ENCODE measurements at places on chromosomes 6 and 20.

DNA sequence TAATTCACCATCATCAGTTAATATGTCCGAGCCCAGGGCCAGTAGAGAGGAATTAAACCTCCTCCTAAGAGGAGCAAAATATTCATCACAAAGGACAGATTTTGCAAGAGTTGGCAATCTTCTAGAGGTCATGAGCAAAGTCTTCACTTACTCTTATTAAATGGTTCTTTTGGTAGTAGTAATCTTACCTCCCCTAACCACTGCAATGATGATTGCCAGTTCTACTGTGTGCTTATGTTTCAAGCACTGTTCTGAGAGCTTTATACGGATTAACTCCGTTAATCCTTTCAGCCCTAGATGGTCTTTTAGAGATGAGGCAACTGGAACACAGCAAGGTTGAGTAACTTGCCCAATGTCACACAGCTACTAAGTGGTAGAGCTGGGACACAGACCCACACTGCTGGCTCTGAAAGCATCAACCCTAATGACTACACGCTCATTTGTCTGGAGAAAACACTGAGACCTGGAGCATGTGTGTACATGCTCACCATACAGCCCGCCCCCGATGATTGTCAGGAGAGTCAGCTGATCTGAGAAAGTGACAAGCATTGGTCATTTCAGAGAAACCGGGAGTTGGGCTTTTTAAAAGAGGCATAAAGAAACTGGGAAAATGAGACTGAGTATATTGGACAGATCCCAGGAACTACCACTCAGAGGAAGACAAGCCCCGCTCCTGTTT lies 276.0 kb downstream of the NRN1 start:
- H3K4me1 ChIP-seq: peaks cover 9% of the 10 kb centered on the region
- H3K4me3 ChIP-seq: no peak overlapping the region
- H3K27ac ChIP-seq: no peak overlapping the region
- H3K36me3 ChIP-seq: no peaks in the 10 kb centered on the region
- DNase-seq: no peak

DNA sequence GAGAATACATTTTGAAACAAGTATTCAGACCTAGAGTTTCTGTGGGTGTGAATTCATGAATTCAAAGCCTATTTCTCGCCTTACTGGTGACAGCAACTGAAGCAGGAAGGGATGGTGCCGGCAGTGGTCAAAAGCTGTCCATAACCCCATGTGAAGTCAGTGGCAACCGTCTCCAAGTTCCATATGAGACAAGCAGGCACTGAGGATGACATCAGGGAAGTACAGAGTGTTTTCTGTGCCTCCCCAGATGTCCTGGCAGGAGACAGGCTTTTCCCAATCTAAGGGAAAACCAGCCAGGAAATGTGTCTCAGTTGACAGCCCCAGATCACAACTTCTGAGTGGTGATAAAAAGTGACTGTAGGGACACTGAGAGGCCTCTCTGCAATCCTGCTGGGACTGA lies 66.6 kb downstream of the HIVEP2 start:
- H3K27ac ChIP-seq: peak overlapping the region; percentile 43
- peaks cover 44% of the 10 kb centered on the region for H3K36me3 ChIP-seq
- no peak overlapping the region for H3K4me3 ChIP-seq
- no peaks in the 10 kb centered on the region for H3K27me3 ChIP-seq

GRCh38 chr20:47228654-47229053 lies 127.8 kb downstream of the ZMYND8 start:
- DNase-seq: no peak
- H3K27ac ChIP-seq: no peak overlapping the region
- peaks cover 2% of the 10 kb centered on the region for H3K4me1 ChIP-seq
- H3K36me3 ChIP-seq: peaks cover 37% of the 10 kb centered on the region
- no peak overlapping the region for H3K4me3 ChIP-seq

DNA sequence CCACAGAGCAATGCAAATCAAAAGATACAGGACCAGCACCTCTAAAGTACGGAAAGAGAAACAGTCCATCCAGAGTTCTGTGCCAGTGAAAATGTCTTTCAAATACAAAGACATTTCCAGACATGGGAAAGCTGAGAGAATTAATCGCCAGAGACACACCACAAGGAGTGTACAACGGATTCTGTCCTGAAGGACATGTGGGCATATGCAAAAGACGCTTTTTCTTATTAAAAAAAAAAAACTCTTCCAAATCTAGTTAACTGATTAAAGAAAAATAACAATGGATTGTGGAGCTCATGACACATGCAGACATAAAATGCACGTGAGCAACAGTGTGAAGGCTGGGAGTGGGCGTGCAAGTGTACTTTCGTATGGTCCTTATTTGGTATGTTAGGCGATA lies 22.8 kb downstream of the KIF25 start:
- no peaks in the 10 kb centered on the region for H3K36me3 ChIP-seq
- DNase-seq: no peak
- no peak overlapping the region for H3K4me3 ChIP-seq

- peaks cover 37% of the 10 kb centered on the region for H3K4me1 ChIP-seq
- DNase-seq: no peak
These were observed 256.1 kb upstream of the RUNX2 start for GRCh38 chr6:45072016-45072415.

- peaks cover 43% of the 10 kb centered on the region for H3K27me3 ChIP-seq
- no peak for DNase-seq
- H3K4me3 ChIP-seq: no peak overlapping the region
- no peak overlapping the region for H3K27ac ChIP-seq
These were observed 43.5 kb upstream of the SLCO4A1 start for GRCh38 chr20:62598761-62599194.

GRCh38 chr20:37759052-37759553 lies 65.3 kb downstream of the CTNNBL1 start:
- no peaks in the 10 kb centered on the region for H3K4me1 ChIP-seq
- no peaks in the 10 kb centered on the region for H3K27me3 ChIP-seq
- peaks cover 28% of the 10 kb centered on the region for H3K36me3 ChIP-seq
- DNase-seq: no peak

DNA sequence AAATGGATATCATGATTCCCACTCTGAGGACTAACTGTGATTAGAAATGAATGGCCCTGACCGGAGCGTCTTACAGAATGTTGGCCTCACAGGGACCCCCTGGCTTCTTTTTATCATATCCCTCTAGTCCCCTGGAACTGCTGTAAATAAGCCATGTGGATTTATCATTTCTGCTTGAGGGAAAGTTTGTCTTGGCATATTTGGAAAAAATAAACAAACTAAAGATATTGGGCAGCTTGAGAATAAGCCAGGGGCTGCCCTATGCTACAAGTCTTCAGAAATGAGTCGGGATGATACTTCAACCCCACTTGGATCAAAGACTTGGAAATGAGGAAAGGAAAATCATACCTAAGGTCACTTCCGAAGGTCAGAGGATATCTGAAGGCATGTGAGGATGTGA lies 179.1 kb downstream of the THBS2 start:
- no peak overlapping the region for H3K27ac ChIP-seq
- H3K4me3 ChIP-seq: no peak overlapping the region
- DNase-seq: no peak

- H3K36me3 ChIP-seq: peaks cover 25% of the 10 kb centered on the region
- no peak overlapping the region for H3K4me3 ChIP-seq
- H3K27ac ChIP-seq: no peak overlapping the region
These were observed 10.7 kb downstream of the TMEM181 start for GRCh38 chr6:158570681-158570962.

- peaks cover 6% of the 10 kb centered on the region for H3K27me3 ChIP-seq
- H3K27ac ChIP-seq: no peak overlapping the region
- no peak for DNase-seq
- H3K36me3 ChIP-seq: no peaks in the 10 kb centered on the region
These were observed 219.6 kb upstream of the CHD6 start for GRCh38 chr20:41837669-41838224.

DNA sequence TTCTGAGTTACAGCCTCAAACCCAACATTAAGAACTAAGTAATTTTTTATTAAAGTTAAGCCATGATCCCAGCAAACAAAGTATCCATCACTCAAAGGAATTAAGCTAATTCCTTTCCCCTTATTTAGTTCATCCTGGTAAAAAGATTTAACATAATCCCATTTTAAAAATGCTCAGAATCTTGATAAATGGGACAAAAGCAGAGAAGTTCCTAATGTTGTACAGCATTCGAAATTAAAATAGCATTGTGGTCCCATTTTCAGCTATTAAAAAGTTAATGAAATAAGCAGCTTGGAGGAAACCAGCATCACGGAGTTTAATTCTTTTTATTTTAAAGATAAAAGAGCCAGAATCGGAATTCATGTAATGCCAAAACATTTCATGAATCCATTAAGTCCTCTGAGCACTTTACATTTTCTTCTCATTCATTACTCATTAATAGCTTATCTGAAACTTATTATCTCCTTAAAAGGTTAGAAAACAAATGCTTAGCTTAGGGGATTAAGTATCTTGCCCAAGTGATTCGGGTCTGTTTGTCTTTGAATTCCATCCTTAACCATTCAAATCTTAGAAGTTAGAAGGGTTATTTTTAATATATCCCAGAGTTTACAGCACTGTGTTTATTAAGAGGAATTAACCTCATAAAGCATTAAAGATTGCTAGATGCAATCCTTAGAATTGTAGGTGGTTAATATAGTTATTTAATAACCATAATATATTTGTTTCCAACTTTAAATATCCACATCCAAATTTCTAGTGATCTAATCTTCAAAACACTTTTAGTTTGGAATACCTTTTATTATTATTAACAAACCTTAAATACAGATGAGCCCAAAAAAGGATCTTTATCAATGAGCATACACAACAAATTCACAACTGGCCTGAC lies 11.2 kb downstream of the RBM39 start:
- peaks cover 60% of the 10 kb centered on the region for H3K4me1 ChIP-seq
- no peak overlapping the region for H3K4me3 ChIP-seq
- H3K27ac ChIP-seq: peak overlapping the region; percentile 55
- peaks cover 77% of the 10 kb centered on the region for H3K36me3 ChIP-seq
- DNase-seq: no peak

GRCh38 chr20:33209789-33210188 lies 7.4 kb upstream of the BPIFA3 start:
- no peak overlapping the region for H3K27ac ChIP-seq
- H3K4me1 ChIP-seq: no peaks in the 10 kb centered on the region
- H3K4me3 ChIP-seq: no peak overlapping the region
- H3K27me3 ChIP-seq: peaks cover 35% of the 10 kb centered on the region
- H3K36me3 ChIP-seq: no peaks in the 10 kb centered on the region

DNA sequence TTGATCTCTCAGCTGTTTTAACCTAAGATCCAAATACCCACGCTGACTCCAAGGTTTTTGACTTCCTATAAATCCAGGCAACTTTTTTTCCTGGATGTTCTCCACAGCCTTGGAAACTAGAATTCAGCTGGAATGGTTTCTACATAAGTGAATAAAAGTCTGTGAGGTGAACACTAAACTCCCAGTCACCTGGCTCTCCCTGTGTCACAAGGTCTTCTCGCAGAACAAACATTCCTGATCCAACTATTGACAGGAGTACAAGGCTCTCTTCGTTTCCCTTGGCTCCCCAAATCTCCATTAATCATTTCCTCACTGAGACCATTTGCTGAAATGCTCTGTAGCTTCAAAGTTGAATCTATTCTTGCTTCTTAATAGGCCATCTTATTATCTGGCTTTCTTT lies 265.7 kb downstream of the ADGRG6 start:
- H3K27me3 ChIP-seq: no peaks in the 10 kb centered on the region
- peaks cover 55% of the 10 kb centered on the region for H3K4me1 ChIP-seq
- no peak overlapping the region for H3K27ac ChIP-seq
- DNase-seq: no peak
- no peak overlapping the region for H3K4me3 ChIP-seq
- H3K36me3 ChIP-seq: no peaks in the 10 kb centered on the region

DNA sequence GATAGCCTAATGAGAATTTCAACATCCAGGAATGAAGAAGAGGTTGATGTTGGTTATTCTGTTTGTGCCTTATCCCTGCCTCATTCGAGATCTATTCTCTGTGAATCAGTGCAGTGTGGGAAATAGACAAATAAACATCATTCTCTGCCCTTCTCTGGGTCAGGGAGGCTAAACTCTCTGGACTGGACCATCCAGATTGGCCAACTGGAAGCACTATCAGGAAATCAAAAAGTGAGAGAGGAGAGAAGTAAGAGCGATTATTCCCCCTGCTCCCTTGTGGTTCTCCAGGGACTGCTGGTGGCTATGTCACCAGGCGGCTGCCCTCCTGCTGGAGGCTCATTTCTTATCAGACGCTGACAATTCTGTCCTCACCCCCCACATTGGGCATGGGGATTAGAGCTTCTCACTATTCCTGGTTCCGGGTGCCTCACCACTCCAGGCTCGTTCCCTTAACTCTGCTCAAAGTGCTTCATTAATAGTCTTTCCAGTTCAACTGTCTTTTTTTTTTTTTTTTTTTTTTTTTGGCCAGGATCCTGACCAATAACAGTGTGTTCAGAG lies 201.7 kb upstream of the RREB1 start:
- no peaks in the 10 kb centered on the region for H3K4me1 ChIP-seq
- H3K27ac ChIP-seq: no peak overlapping the region
- no peak for DNase-seq

- no peaks in the 10 kb centered on the region for H3K36me3 ChIP-seq
- peaks cover 3% of the 10 kb centered on the region for H3K4me1 ChIP-seq
- H3K27ac ChIP-seq: no peak overlapping the region
- no peak overlapping the region for H3K4me3 ChIP-seq
- H3K27me3 ChIP-seq: no peaks in the 10 kb centered on the region
These were observed 8.8 kb downstream of the CARMIL1 start for GRCh38 chr6:25287941-25288340.

DNA sequence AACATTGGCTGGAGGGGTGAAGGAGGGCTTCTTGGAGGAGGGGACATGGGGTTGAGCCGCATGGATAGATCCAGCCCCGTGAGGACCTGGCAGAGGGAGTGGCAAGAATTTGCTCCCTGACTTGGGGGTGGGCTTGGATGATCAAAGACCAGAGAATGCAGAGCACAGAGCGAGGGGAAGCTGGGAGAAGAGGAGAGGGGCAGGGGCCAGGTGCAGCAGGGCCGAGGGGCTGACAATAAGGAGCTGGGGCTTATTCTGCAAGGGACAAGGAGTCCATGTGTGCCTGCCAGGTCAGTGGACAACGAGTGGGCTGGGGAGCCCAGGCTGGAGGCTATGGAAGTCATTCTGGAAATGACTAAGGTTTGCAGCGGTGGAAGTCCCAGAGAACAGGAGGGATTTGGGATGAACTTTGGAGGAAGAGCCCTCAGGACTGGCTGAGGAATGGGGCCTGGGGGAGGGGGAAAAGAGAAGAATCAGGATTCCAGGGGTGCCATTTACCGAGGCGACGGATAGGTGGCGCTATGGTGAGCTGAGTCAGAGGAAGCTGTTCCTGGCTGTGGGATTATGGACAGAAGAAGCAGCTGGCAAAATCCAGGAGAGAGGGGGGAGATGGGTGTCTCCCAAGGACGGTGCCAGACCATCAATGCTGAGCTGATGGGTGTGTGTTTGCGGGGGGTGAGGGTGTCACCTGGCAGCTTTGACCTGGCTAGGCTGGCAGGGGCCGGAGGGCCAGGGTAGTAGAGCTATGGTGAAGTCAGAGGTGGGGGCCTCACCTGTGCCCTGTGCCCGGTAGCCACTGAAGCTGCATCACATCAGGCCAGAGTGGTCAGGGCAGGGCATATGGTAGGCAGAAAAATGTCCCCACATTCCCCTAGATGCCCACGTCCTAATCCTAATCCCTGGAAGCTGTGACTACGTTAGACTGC lies 7.8 kb downstream of the KCNG1 start:
- H3K27ac ChIP-seq: no peak overlapping the region
- DNase-seq: peak; percentile 49
- H3K4me3 ChIP-seq: no peak overlapping the region
- no peaks in the 10 kb centered on the region for H3K4me1 ChIP-seq
